Effector memory CD8-positive, alpha-beta T cell (primary cell): ENCODE measurements at places on chromosomes 1 and 21.
A peak's percentile ranks its signal among the peaks of the same experiment; 100 is the strongest.

DNA sequence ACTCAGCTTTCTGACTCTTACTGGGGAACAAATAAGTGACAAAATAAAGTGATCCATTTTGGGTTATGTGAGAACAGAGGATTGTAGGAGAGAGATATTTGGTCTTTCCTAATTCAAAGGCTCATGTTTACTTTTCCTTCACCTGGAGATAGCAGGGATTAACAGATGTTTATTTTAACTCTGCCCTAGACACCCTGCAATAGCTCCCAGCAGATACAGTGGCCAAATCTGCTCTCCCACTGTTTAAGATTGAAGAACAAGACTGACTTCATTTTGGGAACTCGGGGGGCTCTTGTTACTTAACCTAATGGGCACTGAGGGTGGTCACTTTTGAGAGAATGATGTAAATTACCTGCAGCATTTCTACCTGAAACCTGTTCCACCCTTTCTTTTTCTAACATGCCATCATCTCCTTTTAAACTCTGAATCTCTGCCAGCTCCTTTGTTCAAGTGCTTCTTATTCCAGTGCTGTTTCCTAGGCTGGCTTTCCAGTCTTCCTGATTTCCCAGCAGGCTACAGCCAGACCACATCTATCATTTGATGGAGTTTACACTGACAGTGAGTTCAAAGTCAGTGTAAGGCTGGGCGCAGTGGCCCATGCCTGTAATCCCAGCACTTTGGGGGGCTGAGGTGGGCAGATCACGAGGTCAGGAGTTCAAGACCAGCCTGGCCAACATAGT is 90.0 kb downstream of the SELENOF start:
- DNase-seq: no peak

- no peak for DNase-seq
Measured at GRCh38 chr1:197341626-197342025, 73.6 kb downstream of the CRB1 start.

GRCh38 chr1:29801003-29801402 is 564.7 kb downstream of the PTPRU start:
- no peak for DNase-seq

GRCh38 chr1:209454340-209454994 is 129.0 kb upstream of the CAMK1G start:
- DNase-seq: no peak

DNA sequence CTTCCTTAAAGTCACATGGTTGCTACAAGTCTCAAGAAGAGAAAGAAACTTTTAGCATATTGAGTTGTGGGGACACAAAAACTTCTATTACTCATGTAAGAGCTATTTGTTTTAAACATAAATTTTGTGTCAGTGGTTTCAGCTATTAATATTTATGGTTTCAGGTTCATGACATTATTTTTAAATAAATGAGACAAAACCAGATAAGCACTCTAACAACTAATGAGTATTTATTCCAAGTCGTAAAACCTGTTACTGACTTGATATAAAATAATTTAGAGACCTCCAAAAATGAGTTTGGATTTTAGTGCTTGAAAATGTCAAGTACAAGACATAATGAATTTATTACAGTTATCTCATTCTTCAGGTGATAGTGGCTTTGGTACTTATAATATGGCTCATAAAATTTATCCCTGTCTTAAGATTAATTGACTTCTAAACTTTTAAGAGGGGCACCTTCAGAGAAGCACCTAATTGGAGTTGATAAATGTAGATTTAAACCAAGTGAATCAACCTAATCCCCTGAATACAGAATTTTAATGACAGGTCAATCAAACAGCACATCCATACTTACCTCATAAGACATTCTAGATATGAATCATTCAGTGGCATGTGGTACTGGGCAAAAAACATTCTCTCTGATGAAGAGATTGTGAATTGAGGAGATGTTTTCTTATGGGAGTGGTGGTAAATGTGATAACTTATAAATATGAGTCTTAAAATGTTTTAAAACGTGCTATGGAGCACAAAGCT is 167.7 kb upstream of the PTGFR start:
- DNase-seq: no peak

- DNase-seq: no peak
Measured at GRCh38 chr1:112594208-112594876, 24.6 kb downstream of the ST7L start.

DNA sequence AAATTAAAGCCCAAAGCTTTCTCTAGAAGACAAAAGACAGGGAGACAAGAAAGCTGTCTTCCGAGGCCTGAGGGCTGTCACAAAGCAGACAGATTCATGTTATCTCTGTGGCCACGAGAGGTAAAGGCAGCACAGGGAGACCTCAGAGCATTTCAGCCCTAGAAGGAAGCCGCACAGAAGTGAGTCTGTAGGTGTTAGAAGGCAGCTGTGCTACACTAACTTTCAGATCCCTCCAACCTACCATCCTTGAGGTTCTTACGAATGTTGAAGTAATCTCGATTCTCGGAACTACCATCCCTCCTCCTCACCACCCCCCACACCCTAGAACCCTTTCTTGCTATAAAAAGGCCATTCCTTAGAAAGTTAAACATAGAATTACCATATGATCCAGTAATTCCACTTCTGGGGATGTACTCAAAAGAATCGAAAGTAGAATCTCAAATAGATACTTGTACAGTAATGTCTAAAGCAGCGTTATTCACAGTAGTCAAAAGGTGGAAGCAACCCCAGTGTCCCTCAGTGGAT is 21.5 kb upstream of the LYST start:
- DNase-seq: peak; percentile 46

GRCh38 chr1:29648798-29649188 is 412.5 kb downstream of the PTPRU start:
- no peak for DNase-seq

GRCh38 chr1:145858238-145858900 is 512 bp downstream of the PIAS3 start:
- peak; percentile 30 for DNase-seq

DNA sequence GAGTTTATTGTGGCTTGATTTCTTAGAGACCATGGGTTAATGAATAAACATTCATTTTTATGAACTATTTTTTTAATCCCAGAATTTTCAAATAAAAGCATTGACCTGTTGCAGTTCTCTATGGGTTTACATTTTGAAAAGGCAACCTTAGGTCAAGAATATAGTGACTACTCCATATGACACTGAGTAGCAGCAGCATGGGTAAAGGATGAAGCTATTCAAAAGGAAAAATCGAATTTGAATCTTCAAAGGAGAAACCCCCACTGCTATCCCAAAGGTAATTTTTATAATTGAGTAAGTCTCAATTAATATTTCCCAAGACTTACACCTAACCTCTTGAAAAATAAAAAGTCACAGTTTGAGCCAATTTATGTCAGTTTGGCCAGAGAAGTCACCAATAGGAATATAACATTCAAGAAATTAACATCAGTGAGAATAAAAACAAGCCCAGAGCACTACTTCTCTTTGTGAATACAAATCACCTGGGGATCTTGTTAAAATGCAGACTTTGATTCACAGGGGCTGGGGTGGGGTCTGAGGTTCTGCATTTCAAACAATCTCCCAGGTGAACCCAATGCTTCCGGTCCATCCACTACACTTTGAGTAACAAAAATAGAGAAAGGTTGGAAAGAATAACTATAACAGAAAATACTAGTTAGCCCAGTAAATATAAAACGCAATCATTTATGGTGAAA is 39.8 kb downstream of the USP1 start:
- DNase-seq: no peak

DNA sequence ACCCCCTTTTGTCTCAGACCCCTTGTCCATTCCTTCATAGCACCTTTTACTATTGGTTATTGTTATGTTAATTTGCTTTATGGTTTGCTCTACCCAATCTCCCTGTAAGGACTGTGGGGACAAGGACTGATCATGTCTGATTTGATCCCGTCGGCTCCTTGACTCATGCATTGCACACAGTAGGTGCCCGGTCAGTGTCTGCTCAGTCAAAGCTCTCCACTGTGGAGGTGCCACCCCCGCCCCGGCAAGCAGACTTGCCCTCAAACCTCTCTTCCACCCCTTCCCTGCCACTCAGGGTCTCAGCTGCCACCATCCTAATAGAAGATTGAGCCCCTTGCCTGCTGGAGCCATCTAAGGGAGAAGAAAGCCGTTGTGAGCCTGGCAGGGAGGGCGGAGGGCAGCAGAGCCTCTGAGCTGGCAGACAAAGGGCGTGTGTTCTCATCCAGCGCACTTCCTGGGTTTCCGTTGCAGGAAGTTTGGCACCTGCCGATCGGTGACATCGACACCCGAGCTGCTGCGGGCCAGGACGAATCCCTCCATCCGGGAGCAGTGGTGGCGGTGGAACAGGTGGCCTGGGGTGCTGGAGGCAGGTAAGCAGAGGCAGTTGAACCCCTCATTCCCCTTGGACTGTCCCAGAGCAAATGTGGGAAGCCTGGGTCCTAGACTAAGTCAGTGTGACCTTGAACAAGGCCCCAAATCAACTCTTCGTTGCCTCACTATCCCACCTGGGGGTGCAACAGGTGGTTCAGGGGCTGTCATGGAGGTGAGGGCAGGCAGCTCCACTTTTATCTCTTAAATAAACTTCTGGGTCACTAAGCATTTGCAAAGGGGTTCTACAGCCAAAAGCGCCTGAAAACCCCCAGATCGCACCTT is 2.2 kb upstream of the FBLIM1 start:
- DNase-seq: no peak

DNA sequence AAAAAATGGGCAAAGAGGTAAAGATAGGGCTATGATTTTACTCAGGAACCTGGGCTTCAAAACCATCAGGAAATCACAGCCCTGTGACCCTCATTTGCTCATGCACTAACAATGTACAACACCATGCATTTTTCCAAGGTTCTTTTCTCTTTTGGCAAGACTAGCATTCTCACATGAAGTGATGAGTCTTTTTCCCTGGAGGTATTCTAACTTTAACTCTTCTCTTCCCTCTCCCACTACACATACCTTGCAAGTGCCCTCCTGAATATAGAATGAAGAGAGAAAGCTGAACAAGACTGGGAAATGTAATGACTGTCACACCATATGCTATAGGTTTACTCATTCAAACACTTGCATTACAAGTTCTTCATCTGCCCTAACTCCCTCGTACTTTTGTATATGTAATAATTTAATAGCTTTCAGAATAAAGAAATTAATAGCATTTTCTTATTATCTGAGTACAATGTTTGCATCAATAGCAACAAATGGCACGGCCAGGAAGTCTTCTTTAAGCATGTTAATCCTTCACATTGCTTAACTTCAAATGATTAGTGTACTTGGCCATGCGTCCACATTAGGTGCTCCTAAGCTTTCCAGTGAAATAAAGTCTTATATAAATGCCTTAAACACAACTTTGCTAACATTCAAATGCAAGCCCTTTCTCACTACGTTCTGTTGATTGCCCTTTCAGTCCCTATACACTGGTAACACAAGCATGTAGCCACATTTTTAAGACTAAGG is 1.8 kb downstream of the NIBAN1 start:
- DNase-seq: no peak

DNA sequence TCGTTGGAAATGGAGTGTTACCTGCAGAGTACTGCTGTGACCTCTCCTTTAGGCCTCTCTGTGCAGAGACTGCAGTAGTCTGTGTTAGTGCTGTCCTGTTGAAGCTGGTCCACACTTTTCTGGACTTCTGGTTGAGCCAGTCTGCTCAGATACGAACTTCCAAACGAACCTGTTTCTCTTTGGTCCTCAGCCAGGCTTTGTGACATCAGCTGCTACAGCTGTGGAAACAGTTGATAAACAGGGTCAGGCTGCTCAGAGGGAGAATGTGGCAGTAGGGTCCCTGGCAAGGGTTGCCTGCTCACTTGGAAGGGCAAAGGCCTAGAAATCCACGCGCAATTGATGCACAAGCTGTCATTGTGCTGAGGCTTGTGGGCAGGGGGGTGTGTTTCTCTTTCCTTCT is 98.8 kb downstream of the NOS1AP start:
- no peak for DNase-seq

DNA sequence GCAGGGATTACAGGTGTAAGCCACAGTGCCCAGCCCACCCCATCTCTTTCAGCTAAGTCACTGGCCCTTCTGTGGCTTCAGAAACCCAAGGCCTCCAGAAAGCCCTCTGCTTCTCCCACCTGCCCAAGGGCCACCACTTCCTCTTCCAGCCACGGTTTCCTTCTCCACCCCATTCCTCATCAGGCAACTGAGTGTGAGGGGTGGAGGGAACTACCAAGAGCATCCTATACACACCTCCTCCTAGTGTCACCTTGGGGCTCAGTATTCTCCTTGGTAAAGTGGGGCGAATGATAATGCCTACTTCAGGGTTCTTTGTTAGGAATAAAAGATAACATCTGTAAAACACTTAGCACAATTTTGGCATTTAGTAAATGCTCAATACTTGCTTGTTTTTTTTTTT is 30.0 kb downstream of the KNCN start:
- DNase-seq: no peak

- no peak for DNase-seq
Measured at GRCh38 chr1:21875621-21876063, 61.5 kb downstream of the HSPG2 start.

GRCh38 chr1:162026881-162027280 is 3.2 kb upstream of the OLFML2B start:
- no peak for DNase-seq

GRCh38 chr1:231806623-231807495 is 180.3 kb downstream of the DISC1 start:
- peak; percentile 3 for DNase-seq

- DNase-seq: peak; percentile 2
Measured at GRCh38 chr1:10324627-10325026, 74.2 kb upstream of the PGD start.

GRCh38 chr1:2318314-2319278 is 72.8 kb downstream of the MORN1 start:
- no peak for DNase-seq

GRCh38 chr1:22801761-22802160 is 91.1 kb downstream of the EPHB2 start:
- no peak for DNase-seq

DNA sequence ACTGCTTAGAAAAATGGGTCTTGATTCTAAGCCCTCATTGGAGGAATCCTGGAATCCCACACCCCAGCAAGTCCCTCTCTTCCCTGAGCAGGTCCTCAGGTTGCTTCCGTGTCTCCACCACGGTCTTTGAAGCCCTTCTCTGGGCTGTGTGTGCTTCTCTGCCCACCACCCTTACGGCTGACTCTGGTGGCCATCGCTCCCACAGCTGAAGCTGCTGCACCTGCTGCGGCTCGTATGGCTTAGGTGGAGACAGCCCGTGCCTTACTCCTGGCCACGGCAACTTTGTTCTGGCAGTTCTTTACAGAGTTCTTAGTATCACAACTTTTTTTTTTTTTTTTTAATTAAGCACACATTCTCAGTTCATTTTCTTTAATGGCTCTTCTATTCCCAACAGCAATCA is 10.9 kb upstream of the KIF26B start:
- DNase-seq: no peak

- DNase-seq: no peak
Measured at GRCh38 chr1:179087665-179088064, 5.8 kb downstream of the TOR3A start.

- DNase-seq: no peak
Measured at GRCh38 chr1:62991152-62991551, 207.2 kb downstream of the ATG4C start.

- DNase-seq: no peak
Measured at GRCh38 chr21:46662367-46662654, 26.8 kb downstream of the PRMT2 start.

- DNase-seq: no peak
Measured at GRCh38 chr1:158149175-158149574, 31.5 kb upstream of the CD1D start.

GRCh38 chr1:66492424-66492823 is 41.5 kb upstream of the SGIP1 start:
- no peak for DNase-seq
